ENCODE measurements at places on chromosomes 7 and 10. TPM values are rescaled to one million over a fixed set of nuclear protein-coding genes. Genes with fewer than 3 reads are reported as not detected.

The C10orf53 gene
- not detected for total RNA-seq

The LLCFC1 gene
- total RNA-seq = not detected

The TLX1 gene
- total RNA-seq = not detected

The TECTB gene
- total RNA-seq = not detected

The PRRT4 gene
- total RNA-seq = 0.78 TPM

The ORC5 gene
- 31.0 TPM for total RNA-seq

The ACHE gene
- not detected for total RNA-seq

The NEURL1 gene
- total RNA-seq = not detected

The ACSL5 gene
- 22.7 TPM for total RNA-seq

The NPSR1 gene
- not detected for total RNA-seq

The AKR1D1 gene
- total RNA-seq = not detected

The COL17A1 gene
- total RNA-seq = not detected

The PODXL gene
- 12.1 TPM for total RNA-seq

The JCAD gene
- total RNA-seq = 65.3 TPM

The SLC25A13 gene
- 29.7 TPM for total RNA-seq

The TYW1B gene
- 6.9 TPM for total RNA-seq

The GJD4 gene
- total RNA-seq = not detected

The ADCY1 gene
- 4.3 TPM for total RNA-seq

The RAB19 gene
- total RNA-seq = not detected

The SCIN gene
- 7.0 TPM for total RNA-seq

The PBLD gene
- total RNA-seq = 4.4 TPM

The TMEM196 gene
- not detected for total RNA-seq
